ENCODE measurements at places on chromosomes 11 and 22. TPM values are rescaled to one million over a fixed set of nuclear protein-coding genes. Genes with fewer than 3 reads are reported as not detected.

DNA sequence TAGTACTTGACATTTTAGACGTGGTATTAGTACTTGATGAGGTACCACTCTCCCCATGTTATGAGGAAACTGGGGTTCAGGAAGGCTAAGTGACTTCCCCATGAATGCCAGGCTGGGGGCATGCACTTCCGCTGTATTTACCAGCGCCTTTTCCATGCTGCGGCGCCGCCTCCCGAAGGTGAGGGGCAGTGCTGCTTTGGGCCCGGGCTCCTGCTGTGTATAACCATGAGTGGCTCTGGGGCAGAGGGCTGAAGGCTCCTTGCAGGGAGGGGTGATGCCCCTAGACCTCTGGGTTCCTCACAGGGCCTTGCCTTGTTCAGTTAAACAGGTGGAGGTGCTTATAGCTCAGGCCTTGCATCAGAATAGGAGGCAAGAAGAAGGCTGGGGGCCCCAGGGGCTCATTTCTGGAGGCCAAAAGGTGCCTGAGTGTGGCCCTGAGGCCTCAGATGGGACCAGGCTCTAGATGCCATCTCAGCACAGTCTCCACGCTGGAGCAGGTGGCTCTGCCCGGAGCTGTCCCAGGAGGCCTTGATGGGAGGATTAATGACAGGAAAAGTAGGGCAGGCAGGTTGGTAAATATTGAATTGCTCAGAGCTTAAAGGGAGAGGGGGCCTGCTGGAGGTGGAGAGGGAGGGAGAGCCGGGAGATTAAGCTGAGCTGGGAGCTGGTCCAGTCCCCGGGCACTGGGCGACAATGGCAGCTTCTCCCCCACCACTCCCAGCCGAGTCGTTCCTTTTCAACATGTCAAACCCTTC is 129.6 kb downstream of the CEP164 start:
- H3K27ac ChIP-seq = no peak overlapping the region
- no peaks in the 10 kb centered on the region for H3K4me1 ChIP-seq
- no peaks in the 10 kb centered on the region for H3K36me3 ChIP-seq
- no peak overlapping the region for H3K4me3 ChIP-seq

- no peaks in the 10 kb centered on the region for H3K27me3 ChIP-seq
- H3K4me1 ChIP-seq = no peaks in the 10 kb centered on the region
- no peak overlapping the region for H3K27ac ChIP-seq
- DNase-seq = no peak
- H3K36me3 ChIP-seq = no peaks in the 10 kb centered on the region
Measured at GRCh38 chr11:117535201-117535849, 207.7 kb downstream of the CEP164 start.

GRCh38 chr11:74671520-74672196 is 59.6 kb downstream of the CHRDL2 start:
- H3K4me3 ChIP-seq = no peak overlapping the region
- H3K27me3 ChIP-seq = no peaks in the 10 kb centered on the region
- no peak overlapping the region for H3K27ac ChIP-seq
- H3K36me3 ChIP-seq = no peaks in the 10 kb centered on the region
- no peak for DNase-seq

DNA sequence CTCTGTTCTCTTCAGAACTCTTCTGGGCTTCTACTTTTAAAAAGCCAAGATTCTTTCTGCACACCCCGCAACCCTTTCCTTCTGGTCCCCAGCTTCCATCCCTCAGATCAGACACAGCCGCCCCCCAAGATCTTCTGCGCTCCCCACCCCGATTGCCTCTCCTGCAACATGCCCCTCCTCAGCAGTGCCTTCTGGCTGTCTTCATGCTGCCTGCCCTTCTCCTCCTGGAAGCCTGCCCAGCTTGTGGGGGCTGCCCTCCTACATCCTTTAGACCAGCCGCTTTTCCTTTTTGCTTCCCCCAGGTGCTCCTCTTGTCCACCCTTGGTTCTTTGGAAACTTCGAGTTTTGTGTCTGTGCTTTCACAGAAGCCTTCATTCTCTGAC is 144.2 kb downstream of the FEZ1 start:
- DNase-seq = no peak
- no peak overlapping the region for H3K27ac ChIP-seq
- H3K36me3 ChIP-seq = no peaks in the 10 kb centered on the region
- no peaks in the 10 kb centered on the region for H3K27me3 ChIP-seq
- no peaks in the 10 kb centered on the region for H3K4me1 ChIP-seq

GRCh38 chr11:57903441-57904123 is 120.1 kb upstream of the OR9Q1 start:
- H3K36me3 ChIP-seq = no peaks in the 10 kb centered on the region
- no peaks in the 10 kb centered on the region for H3K27me3 ChIP-seq
- H3K27ac ChIP-seq = no peak overlapping the region
- no peak overlapping the region for H3K4me3 ChIP-seq
- DNase-seq = no peak

DNA sequence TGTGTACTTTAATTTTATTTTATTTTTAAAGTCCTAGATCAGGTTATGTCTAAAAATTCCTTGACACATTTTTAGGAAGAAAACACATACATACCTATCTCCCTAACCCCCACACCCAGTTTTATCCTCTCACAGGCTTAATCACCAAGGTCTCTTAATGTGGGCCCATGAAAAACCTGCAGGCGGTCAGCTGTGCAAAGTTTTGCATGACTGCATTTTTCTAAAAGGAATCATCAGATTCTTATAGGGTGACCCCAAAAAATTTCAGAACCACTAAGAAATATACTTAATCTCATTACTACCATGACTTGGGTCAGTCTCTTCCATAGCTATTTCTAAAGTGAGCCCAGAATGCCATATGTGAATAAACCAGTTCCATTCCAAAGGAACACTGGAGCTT is 19.8 kb downstream of the SAA1 start:
- no peak overlapping the region for H3K27ac ChIP-seq
- H3K4me1 ChIP-seq = peaks cover 26% of the 10 kb centered on the region
- H3K4me3 ChIP-seq = no peak overlapping the region
- H3K27me3 ChIP-seq = no peaks in the 10 kb centered on the region

- peaks cover 22% of the 10 kb centered on the region for H3K4me1 ChIP-seq
- DNase-seq = peak; percentile 49
- peak overlapping the region; percentile 71 for H3K27ac ChIP-seq
- peak overlapping the region; percentile 66 for H3K4me3 ChIP-seq
- H3K27me3 ChIP-seq = no peaks in the 10 kb centered on the region
- H3K36me3 ChIP-seq = no peaks in the 10 kb centered on the region
Measured at GRCh38 chr11:2700415-2701211, 819 bp upstream of the KCNQ1OT1 start.

DNA sequence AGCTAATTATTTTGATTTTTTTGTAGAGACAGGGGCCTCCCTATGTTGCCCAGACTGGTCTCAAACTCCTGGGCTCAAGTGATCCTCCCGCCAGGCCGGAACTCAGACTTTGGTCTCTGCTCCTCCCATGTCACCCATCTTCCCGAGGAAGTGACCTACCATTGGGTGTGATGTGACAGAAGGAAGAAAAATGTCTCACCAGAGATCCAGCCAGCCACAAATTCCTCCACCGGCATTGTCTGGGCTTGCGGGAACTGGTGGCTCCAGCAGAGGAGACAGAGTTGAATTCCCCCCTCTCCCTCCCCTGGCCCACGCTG is 772 bp downstream of the SLC25A45 start:
- peak overlapping the region; percentile 91 for H3K27ac ChIP-seq
- H3K4me3 ChIP-seq = peak overlapping the region; percentile 44
- no peaks in the 10 kb centered on the region for H3K27me3 ChIP-seq
- H3K4me1 ChIP-seq = peaks cover 71% of the 10 kb centered on the region
- no peak for DNase-seq

DNA sequence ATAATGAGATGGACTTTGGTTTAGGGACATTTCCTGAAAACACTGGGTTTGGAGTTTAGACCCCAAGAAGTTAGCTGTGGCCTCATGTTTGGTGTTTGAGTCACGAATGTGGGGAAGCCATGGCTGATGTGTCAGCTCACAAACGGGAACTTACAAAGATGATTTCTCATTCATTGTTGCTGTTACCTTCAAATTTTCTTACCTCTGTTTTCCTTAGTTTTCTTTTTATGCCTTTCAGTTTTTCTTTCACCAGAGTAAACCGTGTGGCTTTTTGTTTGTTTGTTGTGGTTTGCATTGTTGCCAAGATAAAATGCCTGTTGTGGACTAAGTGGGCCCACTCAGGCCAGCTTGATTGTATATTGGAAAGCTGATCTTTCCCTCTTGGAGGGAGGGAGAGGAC is 89.1 kb downstream of the SWAP70 start:
- peaks cover 41% of the 10 kb centered on the region for H3K36me3 ChIP-seq
- H3K27ac ChIP-seq = peak overlapping the region; percentile 88
- no peak overlapping the region for H3K4me3 ChIP-seq
- H3K4me1 ChIP-seq = peaks cover 53% of the 10 kb centered on the region

GRCh38 chr11:128343135-128343514 is 244.2 kb downstream of the ETS1 start:
- H3K4me3 ChIP-seq = no peak overlapping the region
- no peaks in the 10 kb centered on the region for H3K36me3 ChIP-seq
- no peaks in the 10 kb centered on the region for H3K27me3 ChIP-seq
- peaks cover 34% of the 10 kb centered on the region for H3K4me1 ChIP-seq
- H3K27ac ChIP-seq = peak overlapping the region; percentile 58

GRCh38 chr11:83676056-83676601 is 390.0 kb upstream of the CCDC90B start:
- H3K36me3 ChIP-seq = no peaks in the 10 kb centered on the region
- no peak for DNase-seq
- no peak overlapping the region for H3K4me3 ChIP-seq
- no peaks in the 10 kb centered on the region for H3K4me1 ChIP-seq
- peaks cover 9% of the 10 kb centered on the region for H3K27me3 ChIP-seq

DNA sequence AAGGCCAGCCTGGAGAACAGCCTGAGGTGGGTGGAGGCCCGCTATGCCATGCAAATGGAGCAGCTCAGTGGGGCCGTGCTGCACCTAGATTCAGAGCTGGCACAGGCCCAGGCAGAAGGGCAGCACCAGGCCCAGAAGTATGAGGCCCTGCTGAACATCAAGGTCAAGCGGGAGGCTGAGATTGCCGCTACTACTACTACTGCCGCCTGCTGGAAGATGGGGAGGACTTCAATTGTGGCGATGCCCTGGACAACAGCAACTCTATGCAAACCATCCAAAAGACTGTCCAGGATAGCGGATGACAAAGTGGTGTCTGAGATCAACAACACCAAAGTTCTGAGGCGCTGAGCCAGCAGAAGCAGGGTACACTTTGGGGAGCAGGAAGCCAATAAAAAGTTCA is 3.1 kb upstream of the TMEM218 start:
- no peak overlapping the region for H3K4me3 ChIP-seq
- H3K27ac ChIP-seq = no peak overlapping the region
- H3K36me3 ChIP-seq = no peaks in the 10 kb centered on the region
- H3K27me3 ChIP-seq = peaks cover 13% of the 10 kb centered on the region

GRCh38 chr11:68583041-68583446 is 101.3 kb upstream of the GAL start:
- no peaks in the 10 kb centered on the region for H3K27me3 ChIP-seq
- no peak overlapping the region for H3K4me3 ChIP-seq
- H3K27ac ChIP-seq = no peak overlapping the region
- no peaks in the 10 kb centered on the region for H3K4me1 ChIP-seq
- no peak for DNase-seq

DNA sequence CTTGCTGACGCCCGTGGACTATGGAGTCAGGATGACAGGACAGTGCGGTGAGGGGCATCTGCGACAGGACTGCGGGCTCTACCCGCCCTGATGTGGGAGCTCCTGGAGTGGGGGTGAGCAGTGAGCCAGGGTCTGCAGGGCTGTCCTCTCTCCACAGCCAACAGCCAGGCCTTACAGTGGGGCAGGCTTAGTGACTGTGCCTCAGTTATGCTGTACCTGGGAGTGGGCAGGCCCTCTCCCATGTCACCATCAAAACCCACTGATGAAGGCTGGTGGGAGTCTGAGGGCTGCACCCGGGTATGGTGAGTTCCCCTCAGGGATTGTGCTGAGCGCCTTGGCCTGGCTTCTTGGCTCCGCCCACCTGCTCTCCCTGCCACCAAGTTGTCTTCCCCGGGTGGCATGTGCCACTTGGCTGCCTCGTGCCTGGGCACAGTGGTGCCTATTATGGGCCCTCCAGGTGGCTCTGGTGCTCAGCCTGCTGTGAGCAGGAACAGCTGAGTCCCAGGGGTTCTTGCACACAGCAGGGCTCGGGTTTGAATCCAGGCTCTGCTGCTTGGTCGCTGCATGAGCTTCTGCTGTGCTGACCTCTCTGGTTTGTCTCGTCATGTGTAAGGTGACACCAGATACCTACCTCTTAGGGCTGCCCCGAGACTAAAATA is 4.1 kb upstream of the TRIOBP start:
- H3K27me3 ChIP-seq = no peaks in the 10 kb centered on the region
- H3K36me3 ChIP-seq = no peaks in the 10 kb centered on the region
- H3K4me1 ChIP-seq = peaks cover 9% of the 10 kb centered on the region
- no peak overlapping the region for H3K4me3 ChIP-seq
- no peak for DNase-seq

- peaks cover 31% of the 10 kb centered on the region for H3K36me3 ChIP-seq
- peak overlapping the region; percentile 44 for H3K27ac ChIP-seq
- no peak overlapping the region for H3K4me3 ChIP-seq
- DNase-seq = no peak
- H3K4me1 ChIP-seq = peaks cover 72% of the 10 kb centered on the region
Measured at GRCh38 chr11:9672288-9672916, 8.5 kb downstream of the SWAP70 start.

DNA sequence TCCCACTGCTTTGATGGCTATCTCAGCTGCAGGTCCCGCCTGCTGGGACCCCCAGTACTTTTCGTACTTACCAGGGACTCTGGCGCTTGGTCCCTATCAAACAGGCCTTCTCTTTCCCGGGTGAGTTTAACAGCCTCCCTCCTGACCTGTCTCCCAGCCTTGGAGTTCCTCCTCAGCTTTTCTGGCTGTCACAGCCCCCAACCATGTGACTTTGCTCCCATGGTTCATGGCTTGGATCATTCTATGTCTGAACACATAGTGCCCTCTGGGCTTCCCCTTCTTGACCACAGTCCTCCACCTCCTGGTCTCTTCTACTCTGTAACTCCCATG is 56.9 kb downstream of the PARVA start:
- H3K4me3 ChIP-seq = no peak overlapping the region
- H3K27ac ChIP-seq = no peak overlapping the region
- H3K27me3 ChIP-seq = no peaks in the 10 kb centered on the region
- no peaks in the 10 kb centered on the region for H3K4me1 ChIP-seq
- H3K36me3 ChIP-seq = no peaks in the 10 kb centered on the region

CABP4 gene
- total RNA-seq = 5.2 TPM

RTN4R gene
- 0.51 TPM for total RNA-seq

OR8G5 gene
- total RNA-seq = not detected

SCGB1A1 gene
- total RNA-seq = not detected

KCNJ11 gene
- 2.0 TPM for total RNA-seq

ADM2 gene
- 3.7 TPM for total RNA-seq

SERPIND1 gene
- total RNA-seq = not detected

DGCR6 gene
- total RNA-seq = 1.8 TPM

IFITM1 gene
- total RNA-seq = 19.5 TPM

All from B cell (primary cell).